ENCODE measurements at places on chromosomes 5 and 9.

- DNase-seq, result no peak
These were observed 438 bp downstream of the NSUN2 start for GRCh38 chr5:6632324-6632887.

- DNase-seq, result no peak
These were observed 278.8 kb downstream of the FANCC start for GRCh38 chr9:95038666-95039065.

DNA sequence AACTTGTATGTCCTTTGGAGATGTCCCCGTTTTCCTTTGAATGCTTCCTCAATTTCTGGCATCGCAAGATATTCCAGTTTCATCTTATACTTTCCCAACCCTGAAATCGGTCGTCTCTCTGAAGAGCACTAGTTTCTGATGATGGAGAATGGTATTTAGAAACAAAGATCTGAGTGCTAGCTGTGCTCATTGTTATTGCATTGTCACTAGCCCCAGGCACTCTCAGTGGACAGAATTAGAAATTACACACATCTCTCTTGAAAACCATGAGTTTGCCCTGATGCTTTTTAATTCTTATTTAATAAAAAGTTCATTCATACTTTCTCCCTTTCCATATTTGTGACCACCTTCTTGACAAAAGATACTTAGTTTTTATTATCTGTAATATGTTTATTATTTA lies 67.7 kb downstream of the C9orf152 start:
- DNase-seq, result no peak

DNA sequence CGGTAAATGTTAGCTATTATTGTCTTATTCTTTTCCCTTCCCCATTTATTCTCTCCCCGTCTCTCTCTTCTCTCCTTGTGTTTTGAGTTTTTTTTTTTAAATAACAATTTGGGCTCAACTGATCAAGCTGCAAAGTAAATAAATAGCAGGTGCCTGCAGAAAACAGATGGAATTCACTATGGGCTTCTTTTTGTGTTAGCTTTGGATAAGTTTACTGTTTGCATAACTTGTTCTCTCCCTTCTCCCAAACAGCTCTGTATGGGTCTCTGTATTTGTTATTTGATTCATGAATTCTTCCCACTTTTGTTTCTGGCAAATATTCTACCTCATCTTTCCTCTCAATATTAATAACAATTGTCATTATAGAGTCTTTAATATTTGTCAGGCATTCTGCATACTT lies 111.8 kb upstream of the ASTN2 start:
- peak; percentile 26 for DNase-seq

DNA sequence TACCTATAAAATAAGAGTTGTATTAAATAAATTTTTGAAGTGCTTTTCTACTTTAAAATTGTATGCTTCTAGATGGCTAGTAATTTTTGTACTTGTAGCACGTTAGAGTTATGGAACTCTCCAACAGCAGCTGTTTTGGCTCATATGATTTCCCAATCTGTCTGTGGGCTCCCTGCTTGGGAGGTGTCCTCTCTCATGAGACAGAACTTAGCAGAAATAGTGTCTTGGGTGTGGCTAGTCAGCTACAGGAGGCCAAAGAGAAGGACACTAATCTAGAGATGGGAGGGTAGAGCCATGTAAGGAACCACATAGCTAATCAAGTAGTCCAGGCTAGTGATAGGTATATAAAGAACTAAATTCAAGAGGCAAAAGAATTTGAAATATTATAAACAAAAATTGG lies 78.4 kb upstream of the DAB2 start:
- no peak for DNase-seq

GRCh38 chr5:157559301-157559700 lies 16.3 kb downstream of the ADAM19 start:
- DNase-seq, result no peak

DNA sequence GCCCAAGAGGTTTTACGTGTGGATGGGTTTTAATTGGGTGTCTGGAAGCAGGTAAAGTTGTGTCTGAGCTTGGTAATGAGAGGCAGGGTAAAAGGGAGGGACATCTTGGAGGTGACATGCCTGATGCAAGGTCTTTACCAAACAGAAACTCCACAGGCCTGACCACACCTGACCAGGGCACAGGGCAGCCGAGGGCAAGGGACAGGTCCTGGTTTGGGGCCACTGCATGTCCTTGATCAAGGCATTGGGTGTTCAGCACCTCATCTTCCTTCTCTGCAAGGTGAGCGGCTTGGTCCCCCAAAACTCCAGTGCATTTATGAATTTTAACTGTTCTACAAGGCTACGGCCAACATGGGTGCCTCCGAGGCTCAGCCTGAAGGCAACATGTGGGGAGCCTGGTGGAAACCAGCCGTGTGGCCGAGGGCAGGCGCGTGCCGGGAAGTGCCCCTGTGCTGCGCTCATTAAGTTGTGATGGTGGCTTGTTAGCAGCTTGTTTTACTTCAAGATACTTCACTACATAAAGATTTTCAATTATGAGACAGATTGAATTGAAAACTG lies 30.7 kb upstream of the LPCAT1 start:
- DNase-seq, result no peak

- DNase-seq, result no peak
These were observed 42.8 kb downstream of the SIL1 start for GRCh38 chr5:139155333-139155732.

GRCh38 chr5:43941806-43942205 lies 338.8 kb downstream of the NNT start:
- no peak for DNase-seq

- DNase-seq, result no peak
These were observed 357.8 kb downstream of the TMEM167A start for GRCh38 chr5:82719368-82719767.

DNA sequence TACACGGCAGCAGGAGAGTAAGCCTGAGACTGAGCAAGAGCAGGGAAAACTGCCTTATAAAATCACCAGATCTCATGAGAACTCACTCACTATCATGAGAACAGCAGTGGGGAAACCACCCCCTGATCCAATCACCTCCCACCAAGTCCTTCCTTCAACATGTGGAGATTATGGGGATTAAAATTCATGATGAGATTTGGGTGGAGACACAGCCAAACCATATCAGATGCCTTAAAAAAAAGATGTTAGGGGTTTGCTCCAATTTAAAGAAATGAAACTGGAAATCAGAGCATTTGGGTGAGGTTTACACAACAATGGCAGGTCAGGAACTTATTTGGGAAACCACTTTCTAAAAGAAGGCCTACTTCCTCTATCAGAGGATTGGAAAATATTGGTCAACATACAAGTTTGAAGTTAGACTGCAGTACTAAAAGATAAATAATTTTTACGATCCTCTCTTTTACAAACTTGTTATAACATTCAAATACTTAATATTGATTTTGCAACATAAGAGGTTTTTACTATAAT lies 105.1 kb downstream of the FBN2 start:
- DNase-seq, result no peak

DNA sequence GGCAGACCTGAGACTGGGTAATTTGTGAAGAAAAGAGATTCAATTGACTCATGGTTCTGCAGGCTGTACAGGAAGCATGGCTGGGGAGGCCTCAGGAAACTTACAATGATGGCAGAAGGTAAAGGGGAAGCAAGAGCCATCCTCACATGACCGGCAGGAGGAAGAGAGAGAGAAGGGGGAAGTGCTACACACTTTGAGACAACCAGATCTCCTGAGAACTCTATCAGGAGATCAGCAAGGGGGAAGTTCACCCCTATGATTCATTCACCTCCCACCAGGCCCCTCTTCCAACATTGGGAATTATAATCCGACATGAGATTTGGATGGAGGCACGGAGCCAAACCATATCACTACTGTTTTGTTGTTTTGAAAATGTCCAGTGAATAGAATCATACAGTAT lies 110.2 kb downstream of the DAPK1 start:
- no peak for DNase-seq

GRCh38 chr9:73640971-73641370 lies 489.3 kb downstream of the ANXA1 start:
- no peak for DNase-seq

DNA sequence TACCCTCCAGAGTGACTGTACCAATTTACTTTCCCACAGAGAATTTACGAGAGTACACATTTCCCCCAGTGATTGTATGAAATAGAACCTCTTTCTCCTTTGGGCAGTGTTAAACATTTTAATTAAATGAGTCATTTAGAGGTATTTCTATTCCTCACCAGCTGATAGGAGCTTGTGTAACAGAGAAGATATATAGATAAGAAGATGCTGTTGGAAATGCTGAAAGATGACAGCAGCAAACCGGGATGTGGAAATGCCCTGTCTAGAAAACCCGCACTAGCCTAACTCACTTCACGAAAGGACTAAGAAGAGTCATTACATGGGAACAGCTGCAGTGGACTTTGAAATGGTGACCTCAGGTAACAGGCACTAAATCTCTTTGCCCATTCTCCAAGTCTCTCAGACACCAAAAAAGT lies 68.3 kb downstream of the LPAR1 start:
- DNase-seq, result no peak

DNA sequence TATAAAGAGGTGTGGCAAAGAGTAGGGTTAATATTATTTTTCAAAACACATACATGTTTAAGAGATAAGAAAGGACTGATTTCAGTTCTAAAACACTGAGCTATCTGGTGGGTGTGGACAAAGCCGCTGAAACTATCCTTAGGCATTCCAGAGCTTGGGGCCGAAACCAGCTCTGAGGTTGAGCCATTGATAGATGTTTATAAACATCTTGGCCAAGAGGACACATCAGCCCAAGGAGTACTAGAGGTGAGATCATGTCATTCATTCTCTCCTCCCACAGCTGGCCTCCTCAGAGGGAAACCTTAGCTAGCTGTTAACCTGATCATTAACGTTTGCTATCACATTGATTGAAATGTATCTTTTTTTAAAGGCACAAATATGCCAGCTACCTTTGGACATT lies 89.9 kb downstream of the NLN start:
- no peak for DNase-seq

- DNase-seq, result no peak
These were observed 22.0 kb downstream of the OR2S2 start for GRCh38 chr9:35935755-35936509.

DNA sequence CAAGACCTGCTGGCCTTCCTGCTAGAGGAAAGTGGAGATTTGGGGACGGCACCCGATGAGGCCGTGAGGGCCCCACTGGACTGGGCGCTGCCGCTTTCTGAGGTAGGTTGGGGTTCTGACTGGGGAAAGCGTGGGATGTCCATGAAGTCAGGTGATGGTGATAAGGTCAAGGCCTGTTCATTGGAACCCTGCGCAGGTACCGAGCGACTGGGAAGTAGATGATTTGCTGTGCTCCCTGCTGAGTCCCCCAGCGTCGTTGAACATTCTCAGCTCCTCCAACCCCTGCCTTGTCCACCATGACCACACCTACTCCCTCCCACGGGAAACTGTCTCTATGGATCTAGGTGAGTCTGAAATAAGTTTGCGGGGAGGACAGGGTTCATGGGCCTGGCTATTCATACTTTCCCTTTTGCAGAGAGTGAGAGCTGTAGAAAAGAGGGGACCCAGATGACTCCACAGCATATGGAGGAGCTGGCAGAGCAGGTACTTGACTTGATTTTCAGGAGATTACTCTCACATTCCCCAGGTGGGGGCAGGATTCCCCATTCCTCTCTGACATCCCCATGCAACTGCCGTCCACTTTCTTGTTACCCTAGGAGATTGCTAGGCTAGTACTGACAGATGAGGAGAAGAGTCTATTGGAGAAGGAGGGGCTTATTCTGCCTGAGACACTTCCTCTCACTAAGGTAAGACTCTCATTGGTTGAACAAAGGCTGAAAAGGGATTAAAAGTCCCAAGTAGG lies 505 bp downstream of the CREB3 start:
- DNase-seq, result peak; percentile 31

GRCh38 chr5:93331863-93332262 lies 249.2 kb downstream of the NR2F1-AS1 start:
- DNase-seq, result no peak

DNA sequence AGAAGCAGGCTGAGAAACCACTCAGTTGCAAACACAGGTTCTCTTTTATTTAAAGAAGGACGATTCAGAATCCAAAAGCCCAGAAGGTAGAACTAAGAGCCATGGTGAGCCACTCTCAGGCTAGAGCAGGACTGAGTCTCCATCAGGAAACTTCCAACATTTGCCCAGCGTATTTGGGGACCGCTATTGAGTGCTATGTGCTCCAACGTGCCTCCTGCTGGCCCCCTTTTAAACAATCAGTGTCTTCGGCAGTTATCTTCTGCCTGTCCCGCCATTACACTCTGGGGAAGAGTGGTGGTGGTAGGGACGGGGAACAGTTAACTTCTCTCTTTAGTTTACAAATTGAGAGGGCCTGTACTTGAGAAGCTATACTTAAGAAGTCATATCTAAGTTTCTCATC lies 78.1 kb downstream of the DENND1A start:
- no peak for DNase-seq

DNA sequence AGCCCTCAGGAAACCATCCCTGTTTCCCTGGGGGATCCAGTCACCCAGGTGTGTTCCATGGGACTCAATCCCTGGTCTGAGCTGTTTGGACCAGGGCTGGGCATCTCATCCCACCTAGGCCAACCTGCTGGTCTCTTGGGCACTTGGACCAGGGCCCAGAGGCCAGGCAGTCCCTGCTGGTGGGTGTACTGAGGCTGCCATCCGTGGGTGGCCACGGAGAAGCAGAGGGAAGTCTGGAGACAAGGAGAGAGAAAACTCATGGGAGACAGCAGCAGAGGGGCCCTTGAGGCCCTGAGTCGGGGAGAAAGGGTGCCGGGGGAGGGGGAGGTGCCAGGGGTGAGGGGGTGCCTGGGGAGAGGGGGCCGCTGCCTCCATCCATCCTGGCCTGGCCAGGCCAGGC lies 247.8 kb downstream of the PBX3 start:
- DNase-seq, result no peak

- DNase-seq, result no peak
These were observed 64.0 kb upstream of the IGFBPL1 start for GRCh38 chr9:38488156-38488698.

- no peak for DNase-seq
These were observed 173.1 kb downstream of the CCDC171 start for GRCh38 chr9:15725953-15726352.

GRCh38 chr9:100030548-100030947 lies 68.3 kb downstream of the ERP44 start:
- DNase-seq, result no peak

DNA sequence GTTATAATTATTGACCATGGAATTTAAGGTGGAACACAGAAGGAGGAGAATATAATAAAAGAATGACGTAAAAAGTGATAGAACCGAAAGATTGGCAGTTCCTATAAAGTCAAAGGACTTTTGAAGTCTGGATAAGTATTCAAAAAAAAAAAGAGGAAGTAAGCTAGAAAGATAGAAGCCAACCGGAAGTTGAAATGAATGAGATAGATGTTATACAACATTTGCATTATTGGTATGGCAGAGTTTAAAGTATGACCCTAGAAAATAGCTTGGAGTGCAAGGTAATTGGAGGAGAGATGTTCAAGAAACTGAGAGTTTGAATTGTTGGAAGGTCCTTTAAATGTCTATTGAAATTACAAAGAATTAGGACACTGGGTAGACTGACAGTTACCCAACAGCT lies 293.6 kb downstream of the FER start:
- DNase-seq, result no peak

- no peak for DNase-seq
These were observed 231.4 kb downstream of the PDE4D start for GRCh38 chr5:59661954-59662615.

DNA sequence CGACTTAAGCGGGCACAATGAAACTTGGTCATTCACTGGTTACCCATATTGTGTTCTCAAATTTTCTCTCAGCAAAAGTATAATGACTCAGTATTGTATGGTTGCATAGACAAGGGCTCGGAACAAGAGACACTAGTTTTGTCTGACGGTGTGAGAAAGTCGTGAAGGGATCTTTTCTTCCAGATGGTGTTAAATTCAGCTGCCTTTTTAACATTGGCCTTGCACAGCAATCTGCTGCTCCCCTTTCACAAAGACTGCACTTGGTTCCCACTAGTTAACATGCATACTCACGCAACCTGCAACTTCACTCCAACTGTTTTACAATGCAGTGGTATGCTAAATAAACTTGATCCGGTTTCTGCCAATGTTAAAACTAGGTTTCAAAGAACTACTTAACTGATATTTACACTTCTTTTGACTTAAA lies 219.2 kb downstream of the MEF2C start:
- no peak for DNase-seq
